Uterus (tissue), 4 donors: ENCODE measurements at places on chromosomes 16 and 17.

GRCh38 chr16:10728003-10728887 is 15.4 kb upstream of the NUBP1 start:
- DNase-seq = no peak

DNA sequence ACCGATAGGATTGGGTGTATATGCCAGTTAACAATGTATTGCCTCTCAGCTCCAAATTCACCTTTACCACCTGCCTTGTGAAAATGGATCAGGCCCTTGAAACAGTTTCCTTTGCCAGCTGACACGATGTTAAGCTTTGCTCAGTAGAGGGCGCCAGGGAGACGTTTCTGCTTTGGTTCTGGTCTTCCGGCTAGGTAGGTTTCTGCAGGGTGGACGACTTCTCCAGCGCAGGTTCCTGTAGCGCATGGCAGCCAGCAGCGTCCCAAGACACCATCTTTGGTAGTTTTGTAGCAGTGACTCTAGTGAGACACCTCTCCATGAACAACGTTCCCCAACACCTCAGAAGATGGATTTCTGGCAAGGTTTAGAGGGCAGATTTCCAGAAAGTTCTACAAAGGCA is 24.0 kb downstream of the SYCE1L start:
- no peak for DNase-seq

DNA sequence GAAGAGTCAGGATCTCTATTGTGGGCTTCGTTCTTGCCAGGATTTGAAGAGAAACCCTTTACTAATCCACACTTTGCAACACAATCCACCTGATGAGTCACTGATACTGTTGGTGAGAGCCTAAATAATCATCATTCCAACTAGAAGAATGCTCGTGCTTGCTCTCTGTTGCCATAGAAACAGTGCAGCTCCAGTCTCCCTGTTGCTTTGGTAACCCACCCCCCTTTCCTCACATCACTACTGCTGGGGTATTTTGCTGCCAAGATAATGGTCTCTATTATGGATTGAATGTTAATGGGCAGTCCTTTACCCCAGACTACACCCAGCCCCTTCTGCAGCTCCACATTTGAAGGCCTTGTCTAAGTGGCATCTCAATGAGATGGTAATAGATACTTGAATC is 190.4 kb downstream of the ABCC12 start:
- no peak for DNase-seq

- no peak for DNase-seq
Observed at GRCh38 chr16:10280262-10281170, 98.3 kb upstream of the GRIN2A start.

GRCh38 chr16:77403732-77404131 is 31.1 kb downstream of the ADAMTS18 start:
- DNase-seq = no peak

- no peak for DNase-seq
Observed at GRCh38 chr17:17367931-17368330, 64.8 kb downstream of the NT5M start.

- no peak for DNase-seq
Observed at GRCh38 chr17:69012895-69013805, 47.6 kb downstream of the ABCA9 start.

GRCh38 chr16:30136971-30137605 is 14.1 kb upstream of the MAPK3 start:
- no peak for DNase-seq

DNA sequence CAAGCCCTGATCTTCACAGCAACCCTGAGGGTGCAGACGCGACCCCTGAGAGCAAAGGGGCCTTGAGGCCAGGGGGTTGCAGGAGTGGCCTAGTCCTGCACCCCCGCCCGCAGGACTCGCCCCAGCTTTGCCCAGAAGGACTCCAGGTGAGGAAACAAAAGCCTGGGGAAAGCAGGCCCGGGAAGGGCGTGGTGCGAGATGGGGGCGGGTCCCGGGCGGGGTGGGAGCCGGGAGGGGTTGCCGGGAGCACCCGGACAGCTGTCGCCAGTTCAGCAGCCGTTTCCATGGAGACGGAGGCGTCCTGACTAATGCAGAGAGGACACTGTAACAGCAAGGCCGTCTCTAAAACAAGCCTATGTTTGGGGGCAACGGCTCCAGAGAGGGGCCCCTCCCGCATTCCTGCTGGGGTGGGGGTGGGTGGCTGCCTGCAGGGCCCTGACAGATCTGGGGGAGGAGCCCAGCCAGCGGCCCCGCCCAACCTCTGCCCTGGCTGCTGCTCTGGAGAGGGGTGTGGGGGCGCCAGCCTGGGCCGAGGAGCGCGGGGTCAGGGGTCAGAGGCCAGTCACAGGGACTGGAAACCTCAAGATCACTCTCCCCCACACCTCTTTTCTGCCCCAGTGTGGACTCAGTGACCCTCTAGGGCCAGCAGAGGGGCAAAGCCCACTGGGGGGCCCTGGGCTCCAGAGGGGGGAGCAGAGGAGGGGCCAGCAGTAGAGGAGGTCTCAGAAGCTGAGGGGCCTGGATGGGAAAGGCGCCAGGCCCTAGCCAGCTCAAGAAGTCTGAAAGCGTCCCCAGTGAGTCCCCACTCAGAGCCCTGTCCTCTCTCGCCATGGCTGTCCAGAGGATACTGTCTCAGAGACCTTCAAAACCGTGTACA is 3.1 kb upstream of the TPPP3 start:
- peak; percentile 79 for DNase-seq

DNA sequence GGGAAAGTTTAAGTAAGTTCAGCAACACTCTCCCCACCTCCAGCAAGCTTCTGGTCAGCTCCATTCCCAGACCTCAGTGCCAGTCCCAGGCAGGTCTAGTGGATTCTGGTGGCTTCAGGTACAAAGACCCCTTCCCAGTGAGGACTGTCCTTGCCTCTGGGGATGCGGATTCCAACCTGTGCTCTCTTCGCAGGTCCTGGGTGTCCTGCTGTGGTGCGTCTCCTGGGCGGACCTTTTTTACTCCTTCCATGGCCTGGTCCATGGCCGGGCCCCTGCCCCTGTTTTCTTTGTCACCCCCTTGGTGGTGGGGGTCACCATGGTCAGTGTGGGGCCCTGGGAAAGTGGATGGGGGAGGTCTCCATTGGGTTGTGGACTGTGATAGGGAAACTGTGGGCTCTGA is 21.8 kb downstream of the ABCC3 start:
- no peak for DNase-seq

GRCh38 chr17:30318155-30318554 is 15.7 kb downstream of the TMIGD1 start:
- DNase-seq = no peak
